ENCODE measurements at places on chromosomes 3 and 15.

- DNase-seq, result no peak
Measured at GRCh38 chr3:82416349-82416748, 654.9 kb upstream of the GBE1 start.

DNA sequence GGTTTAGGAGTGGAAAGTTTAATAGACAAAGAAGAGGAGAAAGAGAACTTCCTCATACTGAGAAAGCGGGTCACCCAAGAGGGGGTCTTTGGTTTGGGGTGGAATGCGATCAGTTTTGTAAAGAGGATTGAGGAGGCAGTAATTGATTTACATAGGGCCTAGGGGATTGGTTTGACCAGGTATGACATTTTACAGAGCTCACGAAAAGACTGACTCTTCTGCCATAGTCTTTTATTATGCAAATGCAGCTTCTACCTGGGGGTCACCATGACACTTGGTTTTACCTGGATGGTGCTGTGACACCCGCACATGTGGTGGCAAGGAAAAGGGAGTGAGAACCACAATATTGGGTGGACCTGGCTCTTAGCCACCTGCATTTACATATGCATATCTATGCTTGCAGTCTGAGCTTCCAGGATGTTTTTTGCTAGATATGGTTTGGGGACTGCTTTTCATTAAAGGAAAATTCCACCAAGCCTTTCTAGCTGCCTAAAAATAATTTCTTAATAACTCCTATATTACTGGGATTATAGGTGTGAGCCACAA lies 6.9 kb upstream of the NME9 start:
- no peak for DNase-seq

- DNase-seq, result no peak
Measured at GRCh38 chr3:107531917-107532469, 9.2 kb downstream of the BBX start.

- no peak for DNase-seq
Measured at GRCh38 chr3:45178183-45179023, 32.2 kb upstream of the CDCP1 start.

DNA sequence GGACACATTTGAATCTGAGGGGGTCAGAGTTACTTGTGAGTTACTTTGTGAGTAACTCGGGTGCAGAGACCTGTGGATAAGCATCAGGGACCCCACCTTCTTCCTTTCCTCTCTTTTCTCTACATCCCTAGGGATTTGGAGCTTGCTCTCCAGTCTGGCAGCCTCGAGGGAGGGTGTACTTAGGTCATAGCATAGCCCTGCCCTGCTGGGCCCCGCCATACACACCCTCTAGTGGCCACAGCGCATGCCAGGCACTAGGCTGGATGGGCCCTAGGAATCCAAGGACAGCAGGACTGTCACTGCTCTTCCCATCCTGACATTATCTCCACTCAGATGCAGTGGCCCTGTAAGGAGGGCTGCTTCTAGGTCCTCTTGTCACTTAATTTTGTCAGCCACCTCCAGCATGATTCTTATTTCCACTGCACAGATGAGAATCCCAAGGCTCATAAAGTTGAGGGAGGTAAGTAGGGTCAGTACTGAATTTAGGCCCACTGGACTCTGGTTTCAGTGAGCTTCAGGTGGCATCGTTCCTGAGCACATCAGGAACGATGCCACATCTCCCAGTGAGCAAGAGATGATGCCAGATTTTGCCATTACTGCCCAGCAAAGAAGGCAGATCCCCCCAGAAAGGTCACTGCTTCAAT lies 3.6 kb upstream of the SMAD6 start:
- no peak for DNase-seq

DNA sequence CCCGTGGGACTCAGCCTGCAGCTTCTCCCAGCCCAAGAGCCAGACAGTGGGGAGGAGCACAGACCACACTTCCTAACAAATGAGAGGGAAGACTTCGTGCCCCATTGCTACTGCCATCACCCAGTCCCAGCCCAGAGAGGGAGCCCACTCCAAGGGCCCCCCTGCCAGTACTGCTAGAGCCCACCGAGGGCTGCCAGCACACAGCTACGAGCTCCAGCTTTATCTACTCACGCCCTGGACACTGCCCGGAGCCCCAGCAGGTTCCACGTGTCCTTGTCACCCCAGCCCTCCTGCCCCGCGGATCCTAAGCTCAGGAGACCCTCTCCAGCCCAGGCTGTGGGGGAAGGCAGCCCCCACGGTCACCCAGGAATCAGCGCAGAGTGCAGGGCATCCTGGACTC lies 1.9 kb downstream of the GOLGA8A start:
- no peak for DNase-seq

GRCh38 chr15:100934726-100935125 lies 15.6 kb downstream of the LRRK1 start:
- DNase-seq, result no peak

DNA sequence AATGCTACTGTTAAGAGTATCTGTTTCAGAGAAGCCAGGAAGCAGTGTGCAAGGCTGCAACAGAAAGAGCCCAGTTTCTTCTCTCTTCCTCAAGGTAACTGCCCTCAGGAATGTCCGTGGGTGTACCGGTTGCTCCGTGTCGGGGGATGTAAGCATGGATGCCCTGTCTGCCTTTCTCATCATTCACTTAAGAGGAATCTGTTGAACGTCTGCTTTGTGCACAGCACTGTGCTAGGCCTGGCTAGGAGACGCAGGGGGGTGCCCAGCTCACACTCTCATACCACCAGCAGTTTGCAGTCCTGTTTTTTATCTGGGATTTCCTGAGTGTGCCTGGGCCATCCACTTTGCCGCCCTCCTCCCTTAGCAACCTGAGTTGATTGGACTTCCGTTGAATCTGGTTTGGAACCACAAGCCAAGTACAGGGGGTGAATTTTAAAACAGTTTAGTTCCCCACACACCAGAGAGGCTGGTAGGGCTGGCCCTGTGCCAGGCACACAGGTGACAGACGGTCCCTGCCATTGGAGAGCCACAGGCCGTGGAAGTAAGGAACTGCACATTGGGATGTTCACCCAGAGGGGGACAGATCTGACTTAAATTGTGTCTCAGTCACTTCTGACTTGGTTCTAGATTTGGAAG lies 11.2 kb downstream of the BOC start:
- no peak for DNase-seq

DNA sequence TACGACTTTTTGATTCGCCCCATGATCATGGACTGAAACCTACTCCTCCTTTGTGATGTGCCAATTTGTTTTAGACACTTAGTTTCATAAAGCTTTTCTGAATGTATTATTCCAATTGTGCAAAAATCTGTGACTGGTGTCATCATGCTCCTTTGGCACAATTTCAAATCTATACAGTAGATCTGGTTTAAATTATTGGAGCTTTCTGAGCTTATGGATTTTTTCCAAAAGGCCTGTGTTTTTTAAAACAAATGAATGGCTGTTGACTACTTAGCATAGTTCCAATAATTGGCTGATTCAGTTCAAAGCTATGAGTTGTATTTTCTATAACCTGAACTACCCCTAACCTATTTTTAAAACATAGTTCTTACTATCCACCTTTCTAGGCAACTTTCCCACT lies 282.7 kb downstream of the CNTN3 start:
- no peak for DNase-seq

DNA sequence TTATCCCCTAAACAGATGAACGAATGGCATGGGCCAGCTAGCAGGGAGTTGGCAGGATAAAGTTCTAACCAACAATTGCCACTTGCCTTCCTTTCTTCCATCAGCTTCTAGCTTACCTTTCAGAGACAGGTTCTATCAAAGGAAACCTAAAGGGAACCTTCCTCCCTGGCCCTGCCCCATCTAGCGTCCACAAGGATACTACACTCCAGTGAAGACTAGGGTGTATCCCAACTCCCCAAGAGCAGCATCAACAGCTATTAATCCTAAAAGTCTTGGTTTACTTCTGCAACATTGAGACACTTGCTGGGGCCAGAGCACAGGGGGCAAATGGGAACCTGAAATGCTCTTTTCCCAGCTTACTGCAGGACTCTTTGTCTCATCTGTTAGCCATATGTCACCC lies 37.0 kb upstream of the TMC3 start:
- DNase-seq, result no peak

DNA sequence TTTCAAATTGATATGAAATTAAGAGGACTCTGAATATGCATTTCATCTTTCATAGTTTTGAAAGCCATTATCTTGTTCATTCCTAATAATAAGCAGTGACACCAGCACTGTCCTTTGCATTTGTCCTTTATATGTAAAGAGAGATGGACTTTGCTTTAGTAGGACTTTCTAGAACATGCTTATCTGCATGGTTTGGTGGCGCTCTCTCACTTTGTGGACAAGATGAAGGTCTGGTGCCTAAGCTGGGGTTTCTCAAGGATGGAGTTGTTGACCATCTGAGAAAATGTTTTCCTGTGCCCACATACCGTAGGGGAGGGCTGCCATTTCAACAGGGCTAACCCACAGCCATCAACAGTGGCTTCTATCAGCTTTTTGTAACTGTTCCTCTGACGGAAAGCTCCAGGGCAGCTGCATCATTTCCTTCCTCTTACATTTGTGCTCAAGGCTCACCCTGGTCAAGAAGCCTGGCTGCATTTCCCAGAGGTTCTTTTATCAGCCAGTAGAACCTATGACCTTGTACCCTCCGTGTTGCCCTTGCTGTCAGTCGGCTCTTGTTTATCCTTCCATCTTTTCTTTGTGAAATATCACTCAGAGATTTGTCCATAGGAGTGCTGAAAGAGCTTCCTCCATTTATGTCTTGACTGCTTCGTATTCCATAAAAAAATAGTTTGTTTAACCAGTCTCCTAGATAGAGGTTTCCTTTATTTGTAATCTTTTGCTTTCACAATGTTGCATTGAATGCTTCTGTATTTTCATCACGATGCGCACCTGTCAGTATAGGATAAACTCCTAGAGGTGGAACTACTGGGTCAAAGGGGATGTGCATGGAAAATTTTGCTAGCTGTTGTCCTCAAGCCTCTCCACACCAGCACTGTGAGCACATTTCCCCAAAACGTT lies 44.6 kb downstream of the ABHD2 start:
- no peak for DNase-seq

- no peak for DNase-seq
Measured at GRCh38 chr3:90055666-90056065, 948.2 kb downstream of the EPHA3 start.

DNA sequence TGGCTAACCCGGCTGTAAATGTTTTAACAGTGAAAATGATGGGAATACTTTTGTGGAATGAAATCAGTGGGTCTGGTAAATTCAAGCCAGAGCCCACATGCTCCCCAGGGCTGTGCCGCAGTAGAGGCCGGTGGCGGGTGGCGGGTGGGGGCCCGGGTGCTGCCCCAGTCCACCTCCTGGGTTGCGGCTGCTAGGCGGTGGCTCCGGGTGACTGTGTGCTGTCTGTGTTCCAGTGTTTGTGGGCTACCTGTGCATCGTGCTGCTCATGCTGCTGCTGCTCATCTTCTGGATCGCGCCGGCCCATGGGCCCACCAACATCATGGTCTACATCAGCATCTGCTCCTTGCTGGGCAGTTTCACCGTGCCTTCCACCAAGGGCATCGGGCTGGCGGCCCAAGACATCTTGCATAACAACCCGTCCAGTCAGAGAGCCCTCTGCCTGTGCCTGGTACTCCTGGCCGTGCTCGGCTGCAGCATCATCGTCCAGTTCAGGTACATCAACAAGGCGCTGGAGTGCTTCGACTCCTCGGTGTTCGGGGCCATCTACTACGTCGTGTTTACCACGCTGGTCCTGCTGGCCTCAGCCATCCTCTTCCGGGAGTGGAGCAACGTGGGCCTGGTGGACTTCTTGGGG lies 14.9 kb upstream of the NIPA2 start:
- DNase-seq, result no peak

GRCh38 chr3:139774560-139775302 lies 97.0 kb upstream of the NMNAT3 start:
- DNase-seq, result no peak

GRCh38 chr3:195003006-195003892 lies 267.7 kb downstream of the XXYLT1 start:
- DNase-seq, result no peak

DNA sequence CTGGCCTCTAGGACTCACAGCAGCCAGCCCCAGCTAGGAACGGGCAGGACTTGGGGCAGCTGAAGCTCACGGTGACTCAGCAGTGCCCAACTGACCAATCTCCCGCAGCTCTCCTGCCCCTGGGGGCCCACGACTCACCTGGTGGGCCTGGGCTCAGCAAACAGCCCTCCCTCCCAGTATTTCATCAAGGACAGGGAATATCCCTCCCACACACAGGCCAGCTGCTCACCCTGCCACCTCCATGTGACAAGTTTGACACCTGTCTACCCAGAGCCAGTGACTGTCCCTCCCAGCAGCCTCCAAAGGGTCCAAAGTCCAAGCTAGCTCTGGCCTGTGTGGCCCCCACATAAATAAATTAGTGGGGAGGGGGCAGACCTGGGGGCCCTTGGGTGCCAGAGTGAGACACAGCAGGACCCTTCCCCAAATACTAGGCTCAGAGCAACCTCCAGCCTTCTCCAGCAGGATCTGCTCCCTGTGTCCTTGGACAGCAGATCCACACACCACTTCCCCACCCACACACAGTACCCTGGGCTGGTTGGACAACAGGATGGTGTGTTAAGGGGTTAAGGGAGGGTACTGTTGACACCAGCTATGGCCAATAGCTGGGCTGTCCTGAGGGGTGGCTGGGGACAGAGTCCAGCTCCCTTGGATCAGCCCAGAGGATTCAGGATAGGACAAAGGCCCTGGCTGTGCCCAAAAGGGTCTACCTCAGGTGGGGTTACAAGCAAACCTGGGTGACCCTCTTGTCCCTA lies 4.3 kb downstream of the GNAT1 start:
- no peak for DNase-seq

DNA sequence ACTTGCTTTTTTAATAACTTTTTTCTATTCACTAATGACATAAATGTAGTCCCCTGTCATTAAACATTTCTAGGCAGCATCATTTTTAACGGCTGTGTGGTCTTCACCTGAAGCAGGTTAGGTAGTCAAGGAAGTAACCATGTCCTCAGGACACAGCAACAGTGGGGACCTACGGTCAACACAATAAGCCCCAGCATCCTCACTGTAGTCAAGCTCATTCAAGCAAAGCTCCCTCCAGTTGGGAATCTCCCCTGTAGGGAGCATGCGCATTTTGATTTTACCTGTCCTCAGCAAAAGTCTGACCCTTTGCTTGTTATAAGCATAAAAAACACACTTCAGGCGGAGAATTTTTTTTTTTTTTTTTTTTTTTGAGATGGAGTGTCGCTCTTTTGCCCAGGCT lies 151.4 kb downstream of the SHQ1 start:
- DNase-seq, result no peak

- no peak for DNase-seq
Measured at GRCh38 chr15:33874156-33874555, 94.1 kb upstream of the CHRM5 start.

DNA sequence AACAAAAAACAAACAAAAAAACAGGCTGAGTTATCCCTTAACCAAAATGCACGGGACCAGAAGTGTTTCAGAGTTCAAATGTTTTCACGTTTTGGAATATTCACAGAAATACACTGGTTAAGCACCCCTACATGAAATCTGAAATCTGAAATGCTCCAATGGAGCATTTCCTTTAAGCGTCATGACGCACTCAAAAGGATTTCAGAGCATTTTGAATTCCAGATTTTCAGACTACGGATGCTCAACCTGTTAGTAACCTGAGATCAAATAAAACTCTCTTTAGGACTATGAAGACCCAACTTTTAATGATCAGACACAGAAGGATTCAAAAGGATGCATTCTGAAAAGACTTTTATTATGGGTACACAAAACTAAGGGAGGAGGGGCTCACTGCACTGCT lies 9.6 kb downstream of the CLPX start:
- DNase-seq, result no peak

All from activated CD4-positive, alpha-beta T cell treated with anti-CD3 and anti-CD28 coated beads, Interleukin-2, amount 50 U/mL, for 24 hours (primary cell).